GM10248 (cell line): ENCODE measurements at places on chromosomes 5 and 9.

DNA sequence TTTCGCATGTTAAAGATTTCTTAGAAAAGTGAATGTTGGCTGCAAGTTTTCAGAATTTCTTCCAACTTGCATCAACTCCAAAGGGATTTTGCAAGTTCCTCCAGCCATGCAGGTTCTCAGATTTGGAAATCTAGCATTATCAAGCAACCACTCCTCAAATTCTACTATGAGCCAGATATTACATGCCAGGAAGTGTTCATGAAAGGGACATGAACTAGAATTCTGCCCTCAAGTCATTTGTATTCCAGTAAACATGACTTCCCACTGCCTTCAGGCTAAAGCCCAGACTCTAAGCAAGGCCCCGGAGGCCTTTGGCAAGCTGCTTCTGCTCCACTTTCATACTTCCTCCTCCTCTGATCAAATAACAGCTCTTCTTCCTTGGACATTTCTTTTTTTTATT, 111.3 kb upstream of the PAPPA start:
- no peak for DNase-seq

- DNase-seq: no peak
Observed at GRCh38 chr5:62707563-62707962, 128.9 kb downstream of the LRRC70 start.

DNA sequence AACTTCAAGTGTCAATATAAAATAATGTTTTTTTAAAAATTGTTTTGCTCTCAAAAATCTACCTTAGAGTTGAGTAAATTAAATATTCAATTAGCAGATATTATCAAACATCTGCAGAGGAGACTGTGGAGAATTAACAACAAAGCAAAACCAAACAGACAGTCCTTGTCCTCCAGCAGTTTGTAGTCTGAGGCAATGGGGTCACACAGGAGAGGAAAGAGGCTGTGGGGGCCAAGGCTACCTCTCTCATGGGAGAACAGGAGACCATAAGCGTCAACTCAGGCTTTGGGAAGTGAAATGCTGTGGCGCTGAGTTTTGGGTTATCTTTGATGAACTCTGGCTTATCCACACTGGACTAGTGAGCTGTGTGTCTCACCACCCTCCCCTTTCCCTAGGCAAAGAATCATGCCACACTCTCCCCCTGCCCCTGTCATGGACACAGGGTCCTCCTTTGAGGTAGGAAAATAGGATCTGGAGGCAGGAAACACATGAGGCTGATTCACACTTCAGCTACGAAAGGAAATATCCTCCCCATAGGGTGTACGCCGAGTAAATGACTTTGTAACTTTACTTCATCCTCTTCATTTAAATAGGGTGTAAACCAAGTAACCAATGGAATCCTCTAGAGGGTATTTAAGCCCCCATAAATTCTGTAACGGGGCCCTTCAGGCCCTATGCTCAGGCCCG, 152.7 kb downstream of the FSTL4 start:
- no peak for DNase-seq

- DNase-seq: no peak
Observed at GRCh38 chr9:99349870-99350269, 127.8 kb downstream of the SEC61B start.

- DNase-seq: no peak
Observed at GRCh38 chr9:95015569-95015968, 289.1 kb downstream of the AOPEP start.

DNA sequence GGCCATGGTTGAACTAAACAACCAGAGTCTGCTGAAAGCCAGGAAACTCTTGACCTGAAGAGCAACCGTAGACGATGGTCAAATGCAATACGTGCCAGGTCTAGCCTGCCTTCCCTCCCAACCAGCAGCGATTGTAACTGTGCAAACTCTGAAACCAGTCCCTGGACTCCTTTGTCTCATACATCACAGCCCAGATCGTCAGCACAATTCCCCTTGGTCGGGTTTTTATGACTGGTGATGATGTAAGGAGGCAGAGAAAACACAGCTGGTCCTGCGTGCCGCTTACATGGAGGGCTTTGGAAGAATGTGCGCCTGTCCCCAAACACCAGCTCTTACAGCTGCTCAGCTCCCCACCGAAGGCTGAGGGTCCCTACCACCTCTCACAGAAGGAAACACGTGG, 24.6 kb downstream of the SMIM23 start:
- DNase-seq: no peak

DNA sequence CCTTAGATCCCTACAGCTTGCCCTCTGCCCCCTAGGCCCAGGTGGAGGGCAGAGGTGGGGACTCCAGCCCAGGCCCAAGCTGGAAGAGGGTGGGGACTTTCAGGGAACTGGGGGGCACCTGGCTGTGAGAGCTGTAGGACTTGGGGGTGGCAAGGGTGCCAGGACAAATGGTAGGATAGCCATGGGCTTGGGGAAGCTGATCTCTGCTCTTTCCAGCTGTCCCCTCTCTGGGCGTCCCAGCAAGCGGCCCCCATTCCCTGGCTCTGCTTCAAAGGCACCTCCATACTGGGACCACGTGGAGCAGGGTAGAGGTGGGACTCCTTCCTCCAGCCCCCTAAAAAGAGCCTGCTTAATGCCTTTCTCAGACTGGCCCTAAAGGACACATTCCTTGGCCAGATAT, 385 bp downstream of the LTC4S start:
- DNase-seq: no peak

DNA sequence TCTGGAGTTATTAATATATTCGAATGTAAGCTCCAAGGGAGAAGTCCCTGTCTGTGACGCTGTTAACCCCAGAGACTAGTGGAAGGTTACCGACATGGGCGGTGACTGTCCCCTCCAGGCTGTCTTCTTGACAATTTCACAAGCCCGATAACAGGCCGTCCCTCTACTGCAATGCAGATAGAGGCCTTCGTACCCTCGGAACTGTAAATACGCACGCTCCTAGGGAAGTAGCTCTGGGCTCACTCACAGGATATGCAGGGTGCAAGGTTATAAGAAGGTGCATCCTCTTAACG, 680 bp upstream of the RFK start:
- DNase-seq: peak; percentile 58

GRCh38 chr5:146510559-146511125, 5.3 kb downstream of the GPR151 start:
- no peak for DNase-seq

DNA sequence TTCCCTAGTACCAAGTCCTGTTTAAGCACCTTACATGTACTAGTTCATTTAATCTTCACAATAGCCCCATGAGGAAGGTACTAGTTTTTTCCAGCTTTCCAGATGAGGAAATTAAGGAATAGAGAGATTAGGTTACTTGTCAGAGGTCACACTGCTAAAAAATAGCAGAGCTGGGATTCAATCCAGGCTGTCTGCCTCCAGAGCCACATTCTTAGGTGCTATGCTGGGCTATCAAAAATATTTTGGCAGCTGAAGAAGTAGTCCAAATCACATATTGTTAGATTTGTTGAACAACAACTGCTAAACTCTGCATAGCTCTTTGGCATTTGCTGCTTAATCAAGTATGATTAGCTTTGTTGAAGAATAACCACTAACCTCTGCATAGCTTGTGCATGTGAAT, 591.5 kb upstream of the KLF4 start:
- DNase-seq: no peak

DNA sequence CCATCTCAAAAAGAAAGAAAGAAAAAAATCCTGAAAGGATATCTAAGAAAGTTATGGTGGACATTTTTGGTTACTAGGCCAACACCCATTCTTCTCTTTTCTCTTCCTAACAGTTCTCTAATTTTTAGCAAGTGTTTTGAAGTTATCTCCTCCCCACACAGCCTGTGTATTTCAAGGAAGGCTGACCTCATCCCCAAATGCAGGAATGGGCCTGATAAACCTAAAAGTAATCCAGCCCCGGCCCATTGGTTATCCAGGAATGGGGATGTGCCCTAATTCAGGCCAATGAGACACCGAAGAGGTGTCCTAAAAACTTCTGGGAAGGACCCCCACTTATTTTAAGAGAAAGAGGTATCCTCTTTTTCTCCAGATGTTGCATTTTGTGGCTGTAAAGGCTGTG, 46.6 kb downstream of the F2R start:
- DNase-seq: no peak

GRCh38 chr5:123472150-123472924, 39.6 kb upstream of the CSNK1G3 start:
- DNase-seq: no peak

GRCh38 chr5:149014571-149015031, 48.3 kb downstream of the SH3TC2 start:
- no peak for DNase-seq

- DNase-seq: no peak
Observed at GRCh38 chr9:129487658-129488483, 133.0 kb downstream of the C9orf50 start.

DNA sequence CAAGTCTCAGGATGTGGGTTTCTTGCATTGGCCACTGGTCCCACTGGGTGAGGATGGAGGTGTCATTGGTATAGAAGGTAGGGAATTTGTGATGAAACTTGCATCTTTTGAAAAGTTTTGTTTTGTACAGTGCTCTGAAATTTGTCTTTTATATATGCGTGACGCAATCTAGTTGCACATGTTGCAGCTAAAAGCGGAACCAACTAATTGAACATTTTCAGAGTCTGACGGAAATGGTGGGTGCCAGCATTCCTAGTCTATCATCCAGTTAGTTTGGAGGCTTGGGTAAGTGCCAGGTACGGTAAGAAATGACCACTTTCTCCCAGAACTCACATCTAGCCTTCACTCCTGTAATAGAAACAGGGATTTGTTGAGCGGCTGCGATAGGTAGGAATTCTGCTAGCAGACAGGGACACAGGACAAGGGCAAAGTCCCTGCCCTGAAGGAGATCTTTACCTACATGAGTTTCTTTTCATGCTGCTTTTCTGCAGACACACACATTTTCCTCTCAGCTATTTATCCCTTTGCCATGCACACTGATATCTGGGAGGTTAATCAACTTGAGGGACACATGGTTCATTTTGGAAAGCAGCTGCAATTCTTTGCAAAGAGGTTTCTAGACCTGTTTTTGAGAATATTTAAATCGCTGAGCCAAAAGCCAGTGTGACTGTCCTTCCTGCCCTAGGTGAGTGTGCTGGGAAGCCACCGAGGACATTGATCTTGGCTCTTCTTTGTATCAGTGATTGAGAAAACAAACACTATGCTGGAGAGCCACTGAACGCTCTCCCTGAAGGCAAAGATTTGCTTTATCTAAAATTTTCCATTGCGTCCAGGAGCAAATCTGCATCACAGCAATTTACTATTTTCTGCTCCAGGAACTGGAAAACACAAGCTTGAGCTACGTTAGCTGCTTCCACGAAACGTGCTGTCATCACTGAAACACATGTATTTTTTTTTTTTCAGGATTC, 89.7 kb downstream of the DAP start:
- DNase-seq: no peak

GRCh38 chr5:472076-472655, 29.2 kb downstream of the EXOC3 start:
- DNase-seq: no peak

DNA sequence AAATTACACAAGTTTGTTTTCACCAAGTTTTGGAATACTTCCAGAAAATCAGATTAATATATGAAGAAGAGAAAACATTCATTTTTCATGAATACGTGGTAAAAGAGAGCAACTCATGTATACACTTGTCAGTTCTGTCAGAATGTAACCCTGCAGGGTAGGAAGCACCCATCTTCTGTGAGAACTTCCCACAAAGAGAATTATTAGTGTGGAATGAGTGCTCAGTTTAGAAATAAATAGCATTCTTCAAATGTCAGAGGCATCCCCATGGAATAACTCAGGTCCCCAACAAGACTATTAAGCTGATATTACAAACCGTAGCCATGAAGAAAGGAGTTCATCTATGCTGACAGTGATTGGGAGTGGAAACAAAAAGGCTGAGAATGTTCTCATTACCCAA, 45.2 kb downstream of the EPB41L4A start:
- DNase-seq: no peak

DNA sequence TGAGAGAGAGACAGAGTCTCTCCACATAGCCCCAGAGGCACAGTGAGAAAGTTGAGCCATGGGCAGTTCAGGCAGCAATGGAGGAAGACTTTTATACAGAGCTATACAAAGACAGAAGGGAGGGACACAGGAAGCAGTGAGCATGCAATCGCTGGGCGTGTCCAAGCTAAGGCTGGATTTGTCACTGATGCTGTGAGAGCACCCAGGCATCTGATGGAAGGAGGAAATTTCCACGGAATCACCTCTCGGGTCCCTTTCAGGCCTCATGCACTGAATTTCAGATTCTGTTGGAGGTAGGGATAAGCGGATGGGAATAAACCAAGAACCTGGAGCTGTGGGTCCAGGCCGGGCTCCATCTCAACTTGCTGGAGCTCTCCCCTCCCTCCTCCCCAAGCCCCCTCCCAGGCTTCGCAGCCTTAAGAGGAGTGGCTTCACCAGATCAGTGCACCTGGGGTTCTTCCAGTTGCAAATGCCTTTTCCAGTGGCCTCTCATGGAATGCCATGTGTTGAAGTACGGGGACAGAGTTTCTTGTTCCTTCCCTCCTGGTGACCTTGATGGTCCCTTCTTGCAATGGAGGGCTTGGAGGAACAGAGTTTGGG, 114.8 kb upstream of the ALDH1B1 start:
- no peak for DNase-seq

- DNase-seq: peak; percentile 34
Observed at GRCh38 chr5:321726-322251, 275 bp downstream of the AHRR start.
